GM23338 (cell line): ENCODE measurements at places on chromosomes 13 and 19. TPM values are rescaled to one million over a fixed set of nuclear protein-coding genes. Genes with fewer than 3 reads are reported as not detected.

DNA sequence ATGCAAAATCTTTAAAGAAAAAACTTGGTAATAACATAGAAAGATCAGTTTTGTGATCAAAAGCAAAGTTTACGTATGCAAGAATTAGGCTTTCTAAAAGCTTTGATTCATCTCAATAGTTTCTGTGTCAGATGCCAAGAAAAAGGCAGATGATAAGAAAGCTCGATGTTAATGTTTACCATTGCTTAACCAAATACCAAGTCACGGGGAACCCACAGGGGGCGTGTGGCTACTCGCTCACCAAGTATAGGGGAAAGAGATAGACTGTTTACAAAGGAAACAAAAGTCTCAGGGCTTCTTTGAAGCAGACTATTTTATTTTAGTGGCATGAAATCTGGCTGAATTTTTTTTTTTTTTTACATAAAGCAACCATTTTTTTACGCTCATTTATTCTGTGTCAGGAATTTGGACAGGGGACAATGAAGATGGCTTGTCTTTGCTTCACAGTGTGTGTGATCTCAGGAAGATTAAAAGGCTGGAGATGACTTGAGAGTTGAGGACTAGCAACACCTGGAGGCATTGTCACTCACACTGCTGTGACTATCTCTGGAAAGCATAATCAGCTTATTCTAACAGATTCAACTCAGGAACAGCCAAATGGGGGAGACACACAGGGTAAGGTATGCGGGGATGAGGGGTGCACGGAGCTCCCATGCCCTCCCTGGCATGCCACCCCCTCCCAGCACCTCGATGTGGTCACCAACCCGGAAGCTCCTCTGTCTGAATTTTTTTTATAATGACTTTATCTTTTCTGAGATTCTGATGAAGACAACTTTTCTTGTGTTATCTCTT is 24.9 kb downstream of the RCBTB1 start:
- H3K27ac ChIP-seq: no peak overlapping the region
- DNase-seq: peak; percentile 52
- no peaks in the 10 kb centered on the region for H3K4me1 ChIP-seq
- H3K27me3 ChIP-seq: no peaks in the 10 kb centered on the region

GRCh38 chr13:113577881-113578435 is 6.6 kb upstream of the TFDP1 start:
- DNase-seq: no peak
- no peak overlapping the region for H3K27ac ChIP-seq
- no peak overlapping the region for H3K4me3 ChIP-seq
- H3K4me1 ChIP-seq: no peaks in the 10 kb centered on the region
- H3K27me3 ChIP-seq: no peaks in the 10 kb centered on the region
- H3K36me3 ChIP-seq: no peaks in the 10 kb centered on the region

Gene NLRP4
- 0.19 TPM in 1 of 2 replicates, not detected in the other for total RNA-seq

DNA sequence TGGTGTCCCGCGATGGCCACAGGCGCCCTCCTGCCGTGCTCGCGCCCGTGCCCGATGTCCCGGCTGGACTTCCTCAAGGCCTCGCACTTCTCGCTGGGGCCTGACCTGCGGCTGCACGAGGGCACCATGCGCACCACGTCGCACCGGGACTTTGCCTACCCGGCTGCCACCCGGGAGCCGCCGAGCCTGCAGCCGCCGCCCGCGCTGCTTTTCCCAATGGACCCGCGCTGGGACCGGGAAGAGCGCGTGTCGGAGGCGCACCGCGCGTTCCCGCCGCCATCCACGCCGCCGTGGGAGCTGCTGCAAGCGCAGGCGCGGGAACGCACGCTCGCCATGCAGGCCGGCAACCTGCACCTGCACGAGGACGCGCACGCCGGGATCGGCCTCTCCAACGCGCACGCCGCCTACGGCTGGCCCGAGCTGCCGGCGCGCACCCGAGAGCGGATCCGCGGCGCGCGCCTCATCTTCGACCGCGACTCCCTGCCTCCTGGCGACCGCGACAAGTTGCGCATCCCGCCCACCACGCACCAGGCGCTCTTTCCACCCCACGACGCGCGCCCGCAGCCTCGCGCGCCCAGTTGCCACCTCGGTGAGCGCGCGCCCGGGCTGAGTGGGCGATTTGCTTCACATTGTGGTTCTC is 12.1 kb upstream of the PEX11G start:
- H3K36me3 ChIP-seq: no peaks in the 10 kb centered on the region
- peak; percentile 96 for DNase-seq
- peaks cover 39% of the 10 kb centered on the region for H3K27me3 ChIP-seq

DNA sequence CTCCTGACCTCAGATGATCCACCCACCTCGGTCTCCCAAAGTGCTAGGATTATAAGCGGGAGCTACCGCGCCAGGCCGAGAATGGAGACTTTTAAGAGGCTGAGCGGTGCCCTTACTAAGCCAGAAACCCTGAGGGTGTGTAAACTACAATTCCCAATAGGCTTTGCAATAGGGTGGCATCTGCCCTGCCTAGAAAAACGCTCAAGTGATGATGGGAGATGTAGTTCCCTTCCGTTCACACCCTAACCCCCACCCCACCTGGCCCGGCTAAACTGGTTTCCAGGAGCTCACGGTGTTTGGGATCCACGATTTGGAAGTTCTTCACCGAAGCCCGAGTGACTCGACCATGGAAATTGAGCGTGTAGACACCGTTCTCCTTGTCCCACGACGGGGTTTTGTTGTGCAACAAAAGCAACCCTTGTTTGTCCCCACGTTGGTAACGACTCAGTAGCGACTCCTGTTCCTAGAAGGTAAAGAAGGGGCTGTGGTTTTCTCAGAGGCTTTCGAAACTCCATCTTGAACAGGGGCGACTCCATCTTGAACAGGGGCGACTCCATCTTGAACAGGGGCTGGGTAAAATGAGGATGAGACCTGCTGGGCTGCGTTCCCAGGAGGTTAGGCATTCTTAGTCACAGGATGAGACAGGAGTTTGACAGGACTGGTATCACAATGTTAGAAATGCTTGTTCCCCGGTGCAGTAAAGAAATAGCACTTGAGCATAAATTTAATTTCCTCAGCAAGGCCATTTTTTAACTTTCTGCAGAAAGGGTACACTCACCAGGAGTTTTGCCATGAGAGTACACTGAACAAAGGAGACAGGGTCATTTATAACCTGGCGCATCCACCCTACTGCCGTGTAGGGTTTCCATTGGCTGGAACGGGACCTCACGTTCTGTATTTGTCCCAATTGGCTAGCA is 9.8 kb downstream of the PPP1R15A start:
- H3K4me3 ChIP-seq: no peak overlapping the region
- peaks cover 7% of the 10 kb centered on the region; the same call in 1 of the 2 replicates for H3K4me1 ChIP-seq
- peak; percentile 90 for DNase-seq
- no peaks in the 10 kb centered on the region for H3K27me3 ChIP-seq

DNA sequence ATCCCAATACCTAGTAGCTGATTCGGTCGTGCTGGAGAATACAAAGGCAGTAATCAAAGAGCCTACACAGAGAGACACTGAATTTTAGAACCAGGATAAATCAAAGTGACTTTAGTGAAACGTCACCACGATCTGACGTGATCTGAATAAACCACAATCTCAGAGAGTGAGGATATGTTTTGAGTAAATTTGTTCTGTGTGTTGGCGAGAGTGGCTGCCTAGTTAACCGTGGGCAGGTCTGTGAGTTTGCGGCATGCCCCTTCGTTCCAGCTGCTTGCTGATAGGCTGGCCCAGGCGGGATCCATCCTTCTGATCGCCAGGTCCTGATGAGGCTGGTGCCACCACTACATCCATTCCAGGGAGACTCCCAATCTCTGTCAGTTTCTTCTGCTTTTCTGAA is 40.4 kb downstream of the LRCH1 start:
- H3K36me3 ChIP-seq: no peaks in the 10 kb centered on the region
- H3K4me1 ChIP-seq: peaks cover 9% of the 10 kb centered on the region
- no peak overlapping the region for H3K27ac ChIP-seq

DNA sequence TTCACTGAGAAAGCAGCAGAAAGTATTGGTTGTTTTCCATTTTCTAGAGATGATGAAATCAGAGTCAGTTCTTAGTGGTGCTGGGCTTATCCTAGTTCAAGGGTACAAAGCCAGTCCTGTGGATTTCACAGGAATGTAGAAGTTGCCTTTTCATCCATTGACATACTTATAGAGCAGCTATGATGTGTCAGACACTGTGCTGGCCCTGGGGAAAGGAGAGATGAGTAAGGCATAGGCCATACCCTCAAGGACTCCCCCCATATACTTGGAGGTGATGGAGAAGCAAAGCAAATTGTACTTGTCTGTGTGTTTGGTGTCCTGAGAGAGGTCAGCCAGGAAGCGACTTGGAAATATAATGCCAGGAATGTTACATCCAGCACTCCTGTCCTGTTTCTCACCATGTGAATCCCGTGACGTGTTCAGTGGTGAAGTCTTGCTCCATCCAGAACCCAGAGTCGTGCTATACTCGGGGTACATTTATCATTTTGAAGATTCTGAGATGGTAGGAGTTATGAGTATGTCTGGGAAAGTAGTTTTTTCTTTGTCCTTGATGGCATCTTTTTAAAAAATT is 22.6 kb downstream of the ERCC5 start:
- no peaks in the 10 kb centered on the region for H3K27me3 ChIP-seq
- DNase-seq: no peak
- no peaks in the 10 kb centered on the region for H3K4me1 ChIP-seq
- no peak overlapping the region for H3K4me3 ChIP-seq
- H3K27ac ChIP-seq: no peak overlapping the region

Gene FCER2
- total RNA-seq: not detected in 2 replicates

GRCh38 chr13:84332346-84332745 is 450.1 kb upstream of the SLITRK1 start:
- no peaks in the 10 kb centered on the region for H3K36me3 ChIP-seq
- H3K4me3 ChIP-seq: no peak overlapping the region
- H3K27me3 ChIP-seq: no peaks in the 10 kb centered on the region
- no peak for DNase-seq
- no peak overlapping the region for H3K27ac ChIP-seq

DNA sequence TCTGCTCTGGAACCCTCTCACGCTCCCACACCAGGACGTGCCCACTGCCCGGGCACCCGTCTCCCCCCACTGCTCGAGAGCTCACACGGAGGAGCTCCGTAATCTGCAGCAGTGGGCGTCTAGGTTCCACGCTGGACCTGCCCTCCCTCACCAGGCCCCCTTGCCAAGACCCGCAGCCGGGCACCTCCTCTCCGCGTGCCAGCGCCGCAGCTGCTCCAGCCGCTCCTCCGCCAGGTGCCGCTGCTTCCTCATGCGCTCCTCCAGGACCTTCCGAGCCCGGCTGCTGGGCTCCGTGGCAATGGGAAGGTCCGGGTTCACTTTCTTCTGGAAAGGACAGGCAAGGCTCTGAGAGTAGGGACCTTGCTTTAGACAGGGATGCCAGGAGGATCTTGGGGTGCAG is 35.0 kb upstream of the MATK start:
- H3K27me3 ChIP-seq: 0 out of 2 replicates have a peak, but pooled peaks cover 6% of the 10 kb centered on the region
- peak; percentile 50 for DNase-seq
- H3K27ac ChIP-seq: no peak overlapping the region
- no peaks in the 10 kb centered on the region for H3K36me3 ChIP-seq

GRCh38 chr13:98598043-98598442 is 21.1 kb upstream of the STK24 start:
- H3K36me3 ChIP-seq: no peaks in the 10 kb centered on the region
- no peak overlapping the region for H3K27ac ChIP-seq
- no peak overlapping the region for H3K4me3 ChIP-seq
- DNase-seq: peak; percentile 73
- peaks cover 5% of the 10 kb centered on the region; the same call in 1 of the 2 replicates for H3K4me1 ChIP-seq

Gene ZNF431
- 47.5 and 48.4 TPM in 2 replicates for total RNA-seq

DNA sequence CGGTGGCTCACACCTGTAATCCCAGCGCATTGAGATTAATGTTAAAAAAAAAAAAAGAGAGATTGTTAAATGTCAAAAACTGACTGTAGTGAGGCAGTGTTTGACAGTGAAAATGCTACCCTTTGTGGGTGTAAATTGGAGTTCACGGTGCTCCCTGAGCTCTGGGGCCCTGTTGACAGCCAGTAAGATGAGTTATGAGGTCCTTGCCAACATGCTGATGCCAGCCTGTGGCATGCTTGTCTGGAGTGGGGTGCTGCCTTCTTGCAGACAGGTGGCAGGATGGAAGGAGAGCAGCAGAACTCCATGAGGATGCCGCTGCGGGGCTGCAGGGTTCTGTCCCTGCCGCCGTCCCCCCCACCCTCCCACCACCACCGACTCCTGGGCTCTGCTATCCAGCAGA is 25.9 kb downstream of the PRAM1 start:
- H3K36me3 ChIP-seq: peaks cover 71% of the 10 kb centered on the region
- no peaks in the 10 kb centered on the region for H3K4me1 ChIP-seq
- no peak for DNase-seq
- H3K27me3 ChIP-seq: no peaks in the 10 kb centered on the region

Gene CYP2S1
- total RNA-seq: 272 and 315 TPM in 2 replicates

DNA sequence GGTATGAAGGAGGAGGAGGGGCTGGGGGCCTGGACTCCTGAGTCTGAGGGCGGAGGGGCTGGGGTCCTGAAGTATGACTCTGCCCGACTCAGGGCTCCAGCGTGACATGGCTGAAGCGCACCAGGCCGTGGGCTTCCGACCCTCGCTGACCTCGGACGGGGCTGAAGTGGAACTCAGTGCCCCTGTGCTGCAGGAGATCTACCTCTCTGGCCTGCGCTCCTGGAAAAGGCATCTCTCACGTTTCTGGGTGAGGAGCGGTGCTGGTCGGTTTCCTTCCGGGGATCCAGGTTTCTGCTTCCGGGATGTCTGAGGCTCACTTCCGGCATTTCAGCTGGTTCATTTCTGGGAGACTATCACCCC is 1.2 kb downstream of the CPT1C start:
- DNase-seq: no peak
- H3K36me3 ChIP-seq: no peaks in the 10 kb centered on the region; the same call in 1 of the 2 replicates
- peak overlapping the region; percentile 97 for H3K4me3 ChIP-seq
- no peaks in the 10 kb centered on the region for H3K27me3 ChIP-seq
- peaks cover 25% of the 10 kb centered on the region for H3K4me1 ChIP-seq

DNA sequence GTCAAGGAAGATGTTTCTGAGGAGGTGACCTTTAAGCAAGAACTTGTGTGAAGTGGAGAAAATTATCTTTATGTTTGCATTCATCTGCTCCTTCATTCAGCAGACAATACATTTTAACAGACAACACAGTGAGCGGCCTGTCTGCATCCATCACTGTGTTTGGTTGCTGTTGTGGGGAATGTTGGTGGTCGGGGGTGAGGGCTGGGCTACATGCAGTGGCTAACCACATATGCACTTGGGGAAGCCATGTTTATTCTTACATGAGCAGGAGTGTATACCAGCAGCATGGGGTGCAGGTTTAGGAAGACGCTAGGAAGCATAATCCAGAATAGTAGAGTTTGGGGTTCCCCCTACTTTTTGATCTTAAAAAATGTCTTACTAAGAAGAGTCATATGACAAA is 66.4 kb downstream of the DHRS12 start:
- H3K36me3 ChIP-seq: peaks cover 25% of the 10 kb centered on the region
- DNase-seq: no peak
- no peaks in the 10 kb centered on the region for H3K27me3 ChIP-seq
- no peaks in the 10 kb centered on the region; the same call in 1 of the 2 replicates for H3K4me1 ChIP-seq

- peaks cover 57% of the 10 kb centered on the region for H3K27me3 ChIP-seq
- no peak overlapping the region for H3K4me3 ChIP-seq
- peaks cover 27% of the 10 kb centered on the region; the same call in 1 of the 2 replicates for H3K4me1 ChIP-seq
- H3K27ac ChIP-seq: no peak overlapping the region
Measured at GRCh38 chr19:17953869-17954268, 13.0 kb upstream of the KCNN1 start.

Gene PRSS57
- total RNA-seq: not detected in 2 replicates

Gene CALR3
- 0.66 TPM in 1 of 2 replicates, not detected in the other for total RNA-seq
